B cell (primary cell): ENCODE measurements at places on chromosomes 16 and 17. TPM values are rescaled to one million over a fixed set of nuclear protein-coding genes. Genes with fewer than 3 reads are reported as not detected.

Gene CLDN6
- total RNA-seq = not detected in 2 replicates

Gene WFDC1
- not detected in 2 replicates for total RNA-seq

Gene GJD3
- total RNA-seq = not detected in 2 replicates

DNA sequence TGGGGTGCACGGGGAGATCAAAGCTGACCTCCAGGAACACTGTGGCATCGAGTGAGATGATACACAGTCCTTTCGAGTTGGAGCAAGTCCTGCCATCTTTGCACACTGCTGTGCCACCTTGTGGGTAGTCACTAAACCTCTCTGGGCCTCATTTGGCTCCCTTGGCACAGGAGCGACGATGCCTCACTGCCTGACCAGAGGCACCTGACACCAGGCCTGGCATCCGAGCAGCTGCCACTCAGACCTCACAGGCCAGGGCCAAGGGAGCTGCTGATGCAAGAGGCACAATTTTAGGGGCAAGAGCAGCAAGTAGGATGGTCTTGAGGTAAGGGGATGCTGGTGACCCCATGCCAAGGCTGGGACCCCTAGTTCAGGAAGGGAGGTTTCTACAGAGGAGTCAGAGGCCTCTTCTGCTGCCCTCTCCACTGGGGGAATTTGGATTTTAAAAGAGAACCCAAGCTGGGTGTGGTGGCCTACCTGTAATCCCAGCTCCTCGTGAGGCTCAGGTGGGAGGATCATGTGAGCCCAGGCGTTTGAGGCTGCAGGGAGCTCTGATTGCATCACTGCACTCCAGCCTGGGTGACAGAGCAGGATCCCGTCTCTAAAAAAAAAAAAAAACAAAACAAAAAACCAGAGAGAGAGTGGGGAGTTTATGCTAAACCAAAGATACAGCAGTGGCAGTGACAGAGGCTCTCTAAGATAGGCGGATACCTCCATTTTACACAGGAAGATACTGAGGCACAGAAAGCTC, 6.7 kb upstream of the ADGRG1 start:
- DNase-seq = no peak

GRCh38 chr16:14061732-14062259, 9.3 kb upstream of the MRTFB start:
- no peak for DNase-seq

DNA sequence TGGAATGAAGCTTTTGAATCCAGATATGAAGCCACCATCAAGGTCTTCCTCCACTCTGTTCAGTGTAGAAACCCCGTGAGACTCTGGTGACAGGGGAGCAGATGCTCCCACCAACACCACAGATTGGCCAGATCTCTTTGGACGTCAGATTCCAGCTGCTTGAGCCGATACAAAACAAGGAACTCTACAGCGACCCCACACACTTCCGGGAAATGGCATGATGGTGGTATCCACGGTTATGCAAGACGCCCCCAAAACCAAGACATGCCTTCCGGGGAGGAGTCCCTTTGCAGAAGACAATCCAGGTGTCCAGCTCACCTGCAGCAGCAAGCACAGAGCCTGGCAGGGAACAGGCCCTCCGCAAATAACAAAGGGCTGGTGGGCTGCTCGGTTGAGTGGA, 19.8 kb upstream of the PITPNA start:
- DNase-seq = no peak

- DNase-seq = peak; percentile 46
Measured at GRCh38 chr17:72725433-72726068, 366.9 kb downstream of the SLC39A11 start.

DNA sequence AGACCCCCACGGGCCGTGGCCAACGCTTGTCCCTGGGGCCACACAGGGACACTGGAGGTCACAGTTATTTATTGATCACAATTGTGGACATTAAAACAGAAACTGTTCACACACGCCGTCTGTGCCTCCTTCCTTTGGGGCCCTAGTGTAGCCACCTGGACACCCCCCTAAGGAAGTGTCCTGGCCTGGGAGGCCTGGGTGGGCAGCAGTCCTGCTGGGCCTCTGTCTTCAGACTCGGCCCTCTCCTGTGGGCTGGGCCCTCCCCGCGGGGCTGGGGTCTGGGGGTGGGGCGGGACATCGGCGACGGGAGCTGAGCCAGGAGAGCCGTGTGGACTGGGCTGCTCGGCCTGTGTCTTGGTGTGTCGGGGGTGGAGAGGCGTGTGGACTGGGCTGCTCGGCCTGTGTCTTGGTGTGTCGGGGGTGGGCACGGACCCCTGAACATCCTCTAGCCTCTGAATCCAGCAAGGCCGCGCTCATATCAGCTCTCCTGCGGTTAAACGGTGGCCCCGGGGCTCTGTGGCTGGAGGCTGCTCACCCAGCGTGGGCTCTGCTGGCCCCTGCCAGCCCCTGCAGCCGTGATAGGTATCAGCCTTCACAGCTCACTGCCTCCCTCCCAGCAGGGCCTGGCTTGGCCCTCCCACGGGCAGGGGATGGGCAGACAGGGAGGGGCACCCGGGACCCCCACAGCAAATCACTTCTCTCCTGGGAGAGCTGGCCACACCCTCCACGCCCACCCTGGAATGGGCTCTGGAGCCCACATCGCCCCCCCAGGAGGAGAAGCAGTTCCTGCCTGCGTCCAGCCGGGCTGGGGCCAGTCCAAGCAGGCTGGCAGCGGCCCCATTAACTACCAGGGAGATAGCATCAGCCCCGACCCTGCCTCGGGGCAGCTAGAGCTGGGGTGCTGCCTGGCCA, 1.1 kb upstream of the NHLRC4 start:
- DNase-seq = no peak

- DNase-seq = no peak
Measured at GRCh38 chr17:13541032-13541480, 60.7 kb downstream of the HS3ST3A1 start.

DNA sequence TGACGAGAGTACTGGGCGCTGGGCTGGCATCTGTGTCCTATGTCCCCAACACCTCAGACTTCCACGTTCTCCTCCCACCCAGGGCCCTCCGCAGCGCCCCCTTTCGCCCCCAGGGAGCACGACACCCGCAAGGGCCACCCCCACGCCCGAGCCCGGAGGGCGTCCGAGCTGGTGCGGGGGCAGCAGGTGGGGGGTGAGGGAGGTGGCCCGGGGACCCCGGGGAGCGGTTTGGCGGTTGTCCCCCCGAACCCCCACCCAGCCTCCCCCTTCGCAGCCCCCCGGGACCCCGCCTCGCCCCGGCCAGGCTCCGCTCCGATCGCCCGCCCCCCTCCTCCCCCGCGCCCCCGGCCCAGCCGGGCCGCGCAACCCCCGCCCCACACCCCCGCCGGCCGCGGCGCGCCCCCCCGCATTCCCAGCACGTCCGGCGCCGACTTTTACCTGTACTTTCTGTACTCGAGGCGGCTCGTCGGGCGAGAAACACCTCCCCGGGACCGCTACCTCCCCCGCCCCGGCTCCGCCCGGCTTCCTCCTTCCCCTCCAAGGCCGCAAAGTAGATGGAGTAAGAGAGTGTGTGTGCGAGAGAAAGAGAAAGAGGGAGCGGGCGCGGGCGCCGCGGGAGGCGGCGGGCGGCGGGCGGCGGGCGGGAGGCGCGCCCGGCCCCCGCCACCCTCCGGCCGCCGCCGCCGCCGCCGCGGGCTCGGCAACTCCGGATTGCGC, 901 bp downstream of the CDYL2 start:
- DNase-seq = peak; percentile 50

GRCh38 chr17:32516450-32516849, 29.7 kb downstream of the CDK5R1 start:
- no peak for DNase-seq

DNA sequence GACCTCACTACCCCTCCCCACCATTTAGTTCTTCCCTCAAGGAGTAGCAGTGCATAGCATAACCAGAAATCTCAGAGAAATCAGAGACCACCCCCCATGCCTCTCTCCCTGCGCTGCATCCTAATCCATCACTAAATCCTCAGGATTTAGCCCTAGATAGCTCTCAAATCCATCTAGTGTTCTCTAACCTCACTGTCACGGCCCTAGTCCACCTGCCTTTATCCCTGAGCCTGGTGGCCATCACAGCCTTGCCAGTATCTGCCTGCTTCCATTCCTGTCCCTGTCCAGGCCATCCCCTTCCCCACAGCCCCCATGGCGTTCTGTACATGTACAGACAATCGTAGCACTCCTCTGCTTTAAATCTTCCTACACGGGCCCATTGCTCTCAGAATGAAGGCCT, 19.1 kb downstream of the CBLN1 start:
- DNase-seq = no peak

GRCh38 chr16:66651965-66652364, 44.6 kb downstream of the CMTM4 start:
- no peak for DNase-seq

GRCh38 chr17:35171834-35172233, 22.4 kb downstream of the SLC35G3 start:
- no peak for DNase-seq
